ENCODE measurements at places on chromosomes 3 and 15. TPM values are rescaled to one million over a fixed set of nuclear protein-coding genes. Genes with fewer than 3 reads are reported as not detected.

RLBP1 gene
- polyA plus RNA-seq: 3.6 TPM

ZNF80 gene
- polyA plus RNA-seq: 0.11 TPM

ADAMTS9 gene
- polyA plus RNA-seq: 29.4 TPM

GRIP2 gene
- 17.4 TPM for polyA plus RNA-seq

SELENOK gene
- polyA plus RNA-seq: 94.6 TPM

ALDH1A3 gene
- polyA plus RNA-seq: 2.5 TPM

CORO2B gene
- 53.6 TPM for polyA plus RNA-seq

NR2E3 gene
- polyA plus RNA-seq: 0.71 TPM

TGM4 gene
- 0.08 TPM for polyA plus RNA-seq

ASB14 gene
- 0.62 TPM for polyA plus RNA-seq

TRH gene
- 23.6 TPM for polyA plus RNA-seq

HCN4 gene
- 7.9 TPM for polyA plus RNA-seq

MUC13 gene
- not detected for polyA plus RNA-seq

TLR9 gene
- not detected for polyA plus RNA-seq

IGSF10 gene
- 6.0 TPM for polyA plus RNA-seq

CNTN4 gene
- 34.3 TPM for polyA plus RNA-seq

SERPINI2 gene
- polyA plus RNA-seq: 5.8 TPM

Data from spinal cord (tissue), 10 donors.